Mesothelial cell of epicardium (in vitro differentiated cells): ENCODE measurements at places on chromosomes 7 and 10.

- no peak for DNase-seq
Measured at GRCh38 chr10:104080762-104081161, 4.9 kb downstream of the COL17A1 start.

DNA sequence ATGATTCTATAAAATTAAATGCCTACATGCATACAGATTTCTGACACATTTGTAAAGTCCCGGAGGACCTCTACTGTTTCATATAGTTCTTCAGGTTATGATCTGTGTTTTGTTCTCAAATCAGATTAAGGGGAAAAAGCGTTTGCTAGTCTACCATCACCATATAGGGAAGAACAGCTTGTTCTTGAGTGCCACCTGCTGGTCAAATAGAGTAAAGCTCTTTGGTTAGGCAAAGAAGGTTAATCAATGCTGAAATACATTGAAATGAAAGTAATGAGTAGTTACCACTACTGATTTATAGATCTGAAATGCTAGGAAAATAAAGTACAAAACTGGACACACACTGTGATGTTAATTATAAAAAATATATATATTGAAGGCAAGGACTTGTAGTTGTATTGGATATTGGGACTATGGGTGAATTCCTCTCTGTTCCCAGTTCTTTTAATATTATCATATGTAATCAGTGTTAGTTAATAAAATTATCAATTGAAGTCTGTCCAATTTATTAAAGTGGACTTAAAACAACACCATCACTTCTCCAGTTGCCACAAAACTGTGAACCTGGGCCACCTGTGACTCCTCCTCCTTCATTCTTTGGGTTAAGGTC, 72.6 kb upstream of the PDLIM1 start:
- no peak for DNase-seq

GRCh38 chr10:33859319-33860022, 525.0 kb upstream of the NRP1 start:
- DNase-seq: no peak

DNA sequence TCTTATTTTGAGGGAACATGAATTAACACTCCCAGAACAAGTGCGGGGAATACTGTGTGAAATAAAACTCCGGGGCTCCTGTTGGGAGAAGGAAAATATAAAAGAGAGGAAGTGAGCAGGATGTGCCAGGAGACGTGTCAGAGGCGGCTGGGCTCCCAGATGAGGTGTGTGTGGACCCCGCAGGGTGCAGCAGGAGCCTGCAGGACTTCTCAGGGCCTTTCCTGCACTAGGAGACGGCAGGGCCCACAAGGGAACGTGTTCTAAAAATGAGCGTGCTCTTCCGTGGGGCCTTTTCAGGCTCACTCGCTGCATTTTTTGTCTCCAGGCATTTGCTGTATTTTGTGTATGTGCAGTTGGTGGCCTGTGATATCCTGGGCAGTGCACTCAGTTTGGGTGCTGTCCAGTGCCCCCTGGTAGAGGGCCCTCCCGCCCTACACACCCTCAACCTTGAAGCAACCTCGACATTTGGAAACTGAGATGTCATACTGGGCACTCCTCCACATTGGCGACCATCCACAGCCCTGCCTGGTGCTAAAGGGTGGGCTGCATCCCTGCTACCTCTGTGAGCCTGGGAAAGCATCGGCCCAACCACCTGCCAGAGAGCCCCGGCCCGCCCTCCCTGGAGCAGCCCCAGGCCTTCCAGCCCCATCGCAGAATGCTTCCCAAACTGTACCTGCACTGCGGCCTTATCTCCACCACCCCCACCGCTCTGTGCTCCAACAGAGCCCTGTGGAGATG, 35.2 kb upstream of the EN2 start:
- DNase-seq: no peak

GRCh38 chr10:101561068-101561915, 26.8 kb downstream of the POLL start:
- no peak for DNase-seq

DNA sequence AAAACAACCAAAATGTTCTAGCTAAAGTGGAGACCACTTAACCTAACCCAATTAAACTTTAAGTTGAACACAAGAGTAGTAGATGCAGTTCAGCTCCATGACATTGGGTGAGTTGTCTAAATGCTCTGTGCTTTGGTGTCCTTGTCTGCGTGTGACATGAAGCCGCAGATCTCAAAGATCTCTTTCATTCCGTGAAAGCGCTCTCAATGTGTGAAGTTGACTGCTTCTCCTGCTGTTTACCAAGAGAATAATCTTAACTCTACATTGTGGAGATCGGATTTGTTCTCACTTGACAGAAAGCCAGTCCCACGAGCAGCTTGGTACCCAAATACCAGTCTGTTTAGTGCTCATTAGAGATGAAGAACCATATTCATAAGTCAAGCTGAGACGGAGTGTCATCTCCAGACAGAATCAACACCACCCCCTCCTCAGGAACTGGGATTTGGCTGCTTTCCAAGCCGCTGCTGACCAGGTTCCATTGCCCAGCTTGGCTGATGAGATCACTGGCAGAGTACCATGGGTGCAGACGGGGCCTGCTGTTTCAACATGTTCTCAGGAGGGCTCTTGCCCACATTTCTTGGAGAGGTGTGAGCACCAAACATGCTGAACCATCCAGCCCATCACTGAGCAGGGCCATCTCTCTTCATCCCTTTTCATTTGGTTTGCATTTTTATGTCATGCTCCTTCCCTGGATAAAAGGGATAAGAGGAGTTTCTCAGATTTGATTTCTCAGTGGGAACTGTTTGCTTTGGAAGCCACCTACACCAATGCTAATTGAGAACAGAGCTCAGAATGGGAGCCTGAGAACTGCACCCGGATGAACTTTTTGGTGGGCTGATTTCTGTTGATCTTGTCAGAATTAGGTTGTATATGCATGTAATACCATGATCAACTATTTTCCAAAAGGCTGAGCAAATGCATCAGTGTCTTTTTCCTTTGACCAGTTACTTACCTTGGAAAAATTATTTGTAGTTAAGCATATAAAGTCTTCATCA, 95.8 kb upstream of the AGBL3 start:
- DNase-seq: peak; percentile 70

- DNase-seq: no peak
Measured at GRCh38 chr10:55668326-55668922, 692.6 kb downstream of the ZWINT start.

DNA sequence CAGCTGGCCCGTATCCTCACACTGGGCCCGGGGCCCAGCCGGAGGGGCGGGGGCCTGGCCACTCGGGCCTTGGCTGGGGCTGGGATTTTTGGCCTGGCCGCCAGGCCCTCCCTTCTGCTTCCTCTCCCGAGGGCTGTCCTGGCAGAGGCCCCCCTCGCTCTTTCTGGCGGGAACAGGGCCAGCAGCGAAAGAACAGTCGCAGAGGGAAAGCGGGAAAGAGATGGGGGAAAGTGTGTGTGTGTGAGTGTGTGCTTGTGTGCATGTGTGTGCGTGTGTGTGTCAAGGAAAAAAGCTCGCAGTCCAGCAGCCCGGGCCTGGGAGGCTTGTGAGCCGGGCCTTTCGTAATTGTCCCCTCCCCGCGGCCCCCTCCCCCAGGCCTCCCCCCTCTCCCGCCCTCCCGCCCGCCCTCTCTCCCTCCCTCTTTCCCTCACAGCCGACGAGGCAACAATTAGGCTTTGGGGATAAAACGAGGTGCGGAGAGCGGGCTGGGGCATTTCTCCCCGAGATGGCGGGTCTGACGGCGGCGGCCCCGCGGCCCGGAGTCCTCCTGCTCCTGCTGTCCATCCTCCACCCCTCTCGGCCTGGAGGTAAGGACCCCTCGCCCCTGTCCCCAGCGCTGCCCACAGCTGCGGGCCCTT, at the start of gene ELN:
Gene ELN (plus strand): TSS at position 491 of the 638 bp plus-strand sequence. CDS start 15 bp downstream, at position 506.
- DNase-seq: no peak

GRCh38 chr10:10247585-10247984, 770.1 kb upstream of the CELF2 start:
- DNase-seq: no peak

DNA sequence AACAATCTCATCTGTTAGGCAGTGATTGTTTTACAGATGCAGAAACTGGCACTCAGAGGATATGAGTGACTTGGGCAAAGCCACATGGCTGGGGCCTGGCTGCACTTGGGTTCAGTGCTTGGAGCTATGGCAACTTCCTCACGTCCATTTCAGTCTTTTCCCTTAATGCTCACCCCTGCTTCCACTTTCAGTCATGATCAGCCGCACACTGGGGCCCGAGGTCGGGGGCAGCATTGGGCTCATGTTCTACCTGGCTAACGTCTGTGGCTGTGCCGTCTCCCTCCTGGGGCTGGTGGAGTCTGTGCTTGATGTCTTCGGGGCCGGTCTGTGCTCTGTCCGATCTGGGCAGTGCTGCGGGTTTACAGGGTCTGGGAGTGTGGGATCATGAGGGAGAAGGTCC, 3.0 kb downstream of the SLC12A9 start:
- DNase-seq: no peak

DNA sequence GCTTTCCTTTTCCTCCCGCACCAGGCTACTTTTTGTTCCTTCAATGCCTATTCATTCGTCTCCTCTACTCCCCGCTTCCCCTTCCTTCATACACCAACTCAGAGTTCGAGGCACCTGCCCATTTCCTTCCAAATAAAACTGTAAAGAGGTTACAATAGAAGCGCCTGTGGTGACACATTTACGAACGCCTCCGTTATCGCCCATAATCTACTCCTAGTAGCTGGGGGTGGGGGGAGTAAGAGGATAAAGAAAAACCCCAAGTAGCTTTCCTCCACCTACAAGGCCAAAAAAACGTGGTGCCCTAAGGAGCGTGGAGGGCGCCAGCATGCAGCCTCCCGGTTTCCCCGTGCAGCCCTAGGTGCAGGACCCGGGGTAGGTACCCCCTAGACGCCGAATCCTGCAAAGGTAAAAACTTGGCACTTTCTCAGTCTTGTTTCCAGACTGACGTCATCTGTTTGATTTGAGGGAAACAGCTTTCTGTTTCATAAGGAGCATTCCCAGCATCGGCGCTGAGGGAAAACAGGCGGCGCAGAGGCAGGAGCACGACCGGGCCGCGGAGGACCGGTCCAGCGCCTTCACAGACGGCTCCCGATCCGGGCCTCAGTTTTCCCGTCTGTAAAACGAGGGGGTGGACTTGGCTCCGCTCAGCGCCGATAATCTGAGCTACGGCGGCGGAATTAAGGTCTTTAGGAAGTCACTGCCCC, 922 bp downstream of the PPA1 start:
- peak; percentile 50 for DNase-seq

- DNase-seq: no peak
Measured at GRCh38 chr10:49523301-49523700, 15.6 kb downstream of the ERCC6 start.
